ENCODE measurements at places on chromosomes 16 and 17. TPM values are rescaled to one million over a fixed set of nuclear protein-coding genes. Genes with fewer than 3 reads are reported as not detected.
A peak's percentile ranks its signal among the peaks of the same experiment; 100 is the strongest.

DNA sequence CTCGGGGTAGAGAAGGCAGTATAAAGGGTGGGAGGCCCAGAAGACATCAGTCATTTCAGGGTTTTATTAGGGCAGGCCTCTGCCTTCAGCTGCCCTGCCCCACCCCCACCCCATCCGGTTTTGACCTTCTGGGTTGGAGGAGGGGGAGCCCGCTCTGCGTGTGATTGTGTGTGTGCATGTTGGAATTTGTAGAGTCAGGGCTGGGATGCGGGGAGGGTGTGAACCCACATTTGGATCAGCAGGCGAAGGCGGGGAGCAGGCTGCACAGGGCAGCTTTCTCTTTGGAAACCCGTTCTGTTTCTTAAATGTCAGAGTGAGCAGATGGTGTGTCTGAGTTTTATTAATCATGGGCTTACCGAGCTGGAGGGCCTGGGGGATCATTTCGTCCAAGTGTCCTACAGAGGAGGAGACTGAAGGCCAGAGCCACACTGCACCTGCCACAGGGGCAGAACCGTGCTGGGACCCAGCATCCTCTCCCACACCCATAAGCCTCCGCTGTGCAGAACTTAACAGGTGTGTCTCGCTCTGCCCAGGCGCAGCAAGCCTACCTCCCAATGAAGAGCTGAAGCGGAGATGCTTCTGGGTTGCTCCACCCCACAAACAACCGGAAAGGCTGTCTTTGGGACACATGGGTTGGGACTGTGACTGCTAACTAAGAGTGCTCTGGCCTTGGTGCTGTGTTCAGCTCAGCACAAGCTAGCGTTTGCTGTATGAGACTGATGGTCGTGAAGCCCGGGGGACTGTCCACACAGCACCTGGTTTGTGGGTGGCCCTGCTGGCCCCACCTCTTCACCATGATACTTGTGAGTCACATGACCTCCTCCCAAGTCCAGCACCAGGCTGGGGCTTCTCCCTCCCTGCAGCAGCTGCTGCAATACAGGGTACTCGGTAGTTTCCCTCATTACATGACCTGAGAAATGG lies 70.9 kb upstream of the GSE1 start:
- H3K27ac ChIP-seq: no peak overlapping the region
- H3K36me3 ChIP-seq: no peaks in the 10 kb centered on the region
- DNase-seq: no peak
- H3K4me1 ChIP-seq: no peaks in the 10 kb centered on the region
- no peaks in the 10 kb centered on the region for H3K27me3 ChIP-seq
- no peak overlapping the region for H3K4me3 ChIP-seq

- peak overlapping the region; percentile 16 for H3K4me3 ChIP-seq
- H3K27me3 ChIP-seq: no peaks in the 10 kb centered on the region
- H3K27ac ChIP-seq: peak overlapping the region; percentile 99
- no peak for DNase-seq
Measured at GRCh38 chr17:68377771-68378267, 79.5 kb downstream of the WIPI1 start.

- H3K27ac ChIP-seq: no peak overlapping the region
Measured at GRCh38 chr17:43699438-43699756, 37.7 kb upstream of the MEOX1 start.

GRB2 gene
- total RNA-seq: 72.4 TPM

DNA sequence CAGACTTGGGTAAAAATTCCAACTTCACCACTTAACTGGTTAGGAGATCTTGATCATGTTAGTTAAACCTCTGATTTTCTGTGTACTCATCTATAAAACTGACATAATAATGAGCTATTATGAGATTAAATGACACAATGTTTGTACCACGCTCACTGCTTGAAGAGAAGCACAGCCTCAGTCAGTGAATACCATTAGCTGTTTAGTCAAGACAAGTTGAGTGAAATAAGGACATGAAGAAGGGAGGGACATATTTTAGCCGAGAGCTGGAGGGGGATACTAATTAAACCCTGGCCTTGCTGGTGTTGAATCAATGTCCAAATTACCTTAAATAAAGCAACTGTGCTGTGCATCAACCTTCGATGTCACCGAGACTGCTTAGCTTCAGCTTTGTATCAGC lies 105.1 kb upstream of the TOX3 start:
- DNase-seq: no peak
- H3K4me3 ChIP-seq: no peak overlapping the region
- no peaks in the 10 kb centered on the region for H3K27me3 ChIP-seq
- H3K36me3 ChIP-seq: no peaks in the 10 kb centered on the region
- H3K27ac ChIP-seq: no peak overlapping the region

DNA sequence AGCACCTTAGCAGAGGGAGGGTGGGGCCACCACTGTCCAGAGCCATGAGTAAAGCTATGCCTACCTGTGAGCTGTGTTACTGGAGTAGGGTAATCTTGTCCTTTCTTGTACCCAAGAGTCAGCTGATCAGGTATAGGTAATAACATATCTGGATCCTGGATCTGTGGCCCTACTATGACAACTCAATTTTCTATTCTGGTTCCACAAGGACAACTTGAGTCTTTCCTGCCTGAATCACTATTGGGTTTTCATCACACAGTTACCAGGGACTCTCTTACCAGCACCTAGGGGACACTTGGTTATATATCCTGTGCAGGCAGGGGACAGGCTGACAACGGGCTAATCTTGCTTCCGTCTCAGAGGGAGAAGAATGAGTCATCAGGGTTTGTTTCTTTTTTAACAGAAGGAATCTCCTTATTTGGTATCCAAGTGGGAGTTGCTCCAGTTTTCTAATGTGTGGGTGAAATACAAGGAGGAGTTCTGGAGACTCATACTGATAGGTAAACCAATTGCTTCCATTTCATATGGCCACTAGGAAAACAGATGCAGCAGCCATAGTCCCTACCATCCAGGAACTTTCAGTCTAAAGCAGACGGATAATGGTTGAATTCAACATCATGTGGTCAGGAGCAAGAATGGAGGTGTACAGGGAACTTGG lies 6.8 kb downstream of the ZNF267 start:
- H3K27me3 ChIP-seq: no peaks in the 10 kb centered on the region
- no peak for DNase-seq
- H3K4me3 ChIP-seq: no peak overlapping the region

LPO gene
- total RNA-seq: 0.29 TPM

- H3K36me3 ChIP-seq: no peaks in the 10 kb centered on the region
- H3K4me1 ChIP-seq: no peaks in the 10 kb centered on the region
- no peak overlapping the region for H3K27ac ChIP-seq
- no peak for DNase-seq
- H3K4me3 ChIP-seq: no peak overlapping the region
- H3K27me3 ChIP-seq: no peaks in the 10 kb centered on the region
Measured at GRCh38 chr16:27410761-27411160, 8.8 kb downstream of the IL21R start.

SKAP1 gene
- 1.1 TPM for total RNA-seq

GPR142 gene
- not detected for total RNA-seq

DNA sequence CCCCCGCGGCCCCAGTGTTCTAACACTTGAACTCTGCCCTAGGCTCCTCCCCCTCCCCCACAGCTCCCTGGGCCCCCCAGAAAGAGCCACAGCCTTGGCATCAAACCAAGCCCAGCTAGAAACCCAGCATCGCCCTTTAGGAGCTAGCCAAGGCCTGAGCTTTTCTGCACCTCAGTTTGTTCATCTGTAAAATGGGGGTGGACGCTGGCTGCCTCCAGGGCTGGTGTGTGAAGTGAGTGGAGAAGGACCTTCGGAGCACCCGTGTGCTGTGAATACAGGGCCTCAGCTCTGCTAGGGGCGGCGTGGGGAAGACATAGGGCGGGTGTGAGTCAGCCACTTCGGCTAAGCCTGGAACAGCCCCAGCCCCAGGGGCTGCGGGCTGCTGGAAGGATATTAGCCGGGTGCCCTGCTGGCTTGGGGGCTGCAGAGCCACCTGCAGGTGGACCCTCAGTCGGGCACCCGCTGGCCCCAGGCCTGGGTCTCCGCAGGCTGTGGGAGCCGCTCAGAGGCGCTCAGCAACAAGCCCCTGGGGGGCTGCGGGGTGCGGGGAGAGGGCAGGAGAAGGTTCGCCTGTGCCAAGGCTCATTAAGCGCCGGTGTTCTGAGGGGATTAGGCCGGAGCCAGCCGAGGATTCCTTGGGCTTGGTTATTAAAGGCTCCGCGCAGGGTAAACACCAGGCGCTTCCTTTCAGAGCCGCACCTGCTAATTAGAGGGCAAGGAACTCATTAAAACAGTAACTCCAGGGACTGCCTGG lies 217.0 kb upstream of the CIBAR2 start:
- H3K27me3 ChIP-seq: no peaks in the 10 kb centered on the region
- no peak for DNase-seq
- peak overlapping the region; percentile 48 for H3K27ac ChIP-seq

GRCh38 chr17:41710472-41711090 lies 1.6 kb upstream of the GAST start:
- no peaks in the 10 kb centered on the region for H3K36me3 ChIP-seq
- no peak for DNase-seq
- H3K27ac ChIP-seq: no peak overlapping the region

- H3K27ac ChIP-seq: no peak overlapping the region
- H3K36me3 ChIP-seq: no peaks in the 10 kb centered on the region
- H3K27me3 ChIP-seq: no peaks in the 10 kb centered on the region
- H3K4me3 ChIP-seq: no peak overlapping the region
- no peaks in the 10 kb centered on the region for H3K4me1 ChIP-seq
Measured at GRCh38 chr16:24253192-24253591, 2.9 kb upstream of the CACNG3 start.

DNA sequence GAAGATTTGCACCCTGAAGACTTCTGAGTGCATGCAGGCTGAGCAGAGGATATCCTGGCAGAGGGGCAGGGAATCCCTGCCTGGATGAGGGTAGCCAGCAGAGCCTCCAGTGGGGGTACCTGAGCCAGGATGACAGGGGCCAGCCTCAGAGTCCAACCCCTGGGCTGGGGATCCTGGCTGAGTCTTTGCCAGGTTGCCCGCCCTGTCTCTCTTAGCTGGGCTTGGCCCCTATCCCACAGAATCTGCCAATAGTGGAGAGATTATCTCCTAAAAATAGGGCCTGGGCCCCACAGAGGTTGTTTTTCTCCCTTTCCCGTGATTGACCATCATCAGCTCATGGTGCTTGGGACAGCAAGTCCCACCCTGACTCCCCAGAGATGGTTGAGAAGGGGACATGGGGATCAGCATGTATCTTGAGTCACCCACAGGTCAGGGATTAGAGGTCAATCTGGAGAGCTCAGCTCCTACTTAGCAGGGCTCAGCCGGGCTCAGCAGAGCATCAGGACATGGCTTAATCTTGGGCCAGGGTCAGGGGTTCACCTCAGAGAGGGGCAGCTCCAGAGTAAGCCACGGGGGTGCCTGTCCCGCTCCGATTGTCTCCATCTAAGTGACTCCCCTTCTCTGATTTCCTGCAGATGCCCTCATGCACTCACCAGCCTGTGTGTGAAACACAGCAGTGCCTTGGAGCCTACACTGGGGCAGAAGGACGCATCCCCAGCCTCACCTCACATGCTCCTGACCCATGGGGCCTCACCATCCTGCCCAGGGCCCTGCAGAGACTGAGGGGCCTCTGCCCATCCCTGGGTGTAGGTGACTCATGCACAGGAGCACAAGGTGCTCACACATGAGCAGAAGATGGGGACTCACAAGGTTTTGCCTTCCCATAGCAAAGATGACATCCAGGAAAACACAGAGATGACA lies 11.5 kb downstream of the CDH16 start:
- no peak for DNase-seq
- H3K4me3 ChIP-seq: no peak overlapping the region
- H3K4me1 ChIP-seq: no peaks in the 10 kb centered on the region
- no peaks in the 10 kb centered on the region for H3K36me3 ChIP-seq
- peak overlapping the region; percentile 48 for H3K27ac ChIP-seq

MAP2K6 gene
- total RNA-seq: 10.9 TPM

- H3K27ac ChIP-seq: peak overlapping the region; percentile 83
- H3K36me3 ChIP-seq: no peaks in the 10 kb centered on the region
- H3K27me3 ChIP-seq: no peaks in the 10 kb centered on the region
- H3K4me3 ChIP-seq: peak overlapping the region; percentile 33
Measured at GRCh38 chr16:4053301-4053845, 62.9 kb downstream of the ADCY9 start.

DNA sequence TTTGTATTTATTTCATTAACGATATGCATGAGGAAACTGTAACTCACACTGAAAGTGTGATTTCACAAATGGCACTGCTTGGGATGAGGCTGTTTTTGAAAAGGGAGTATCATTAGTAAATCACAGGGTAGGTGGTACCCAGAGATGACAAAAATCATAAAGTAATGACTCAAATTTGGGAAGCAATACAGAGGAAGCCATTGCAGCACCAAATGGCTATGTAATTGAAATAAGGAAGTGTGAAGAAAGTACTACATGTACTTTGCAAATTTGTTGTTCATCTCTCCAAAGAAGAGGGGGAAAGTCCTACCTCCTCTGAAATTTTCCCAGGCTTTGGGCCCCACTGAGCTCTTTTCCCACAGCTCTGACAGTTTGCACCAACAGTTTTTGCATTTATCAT lies 12.3 kb upstream of the ABCC12 start:
- H3K36me3 ChIP-seq: no peaks in the 10 kb centered on the region
- H3K4me1 ChIP-seq: no peaks in the 10 kb centered on the region
- H3K27me3 ChIP-seq: no peaks in the 10 kb centered on the region
- no peak for DNase-seq

ABCC12 gene
- total RNA-seq: not detected

DNA sequence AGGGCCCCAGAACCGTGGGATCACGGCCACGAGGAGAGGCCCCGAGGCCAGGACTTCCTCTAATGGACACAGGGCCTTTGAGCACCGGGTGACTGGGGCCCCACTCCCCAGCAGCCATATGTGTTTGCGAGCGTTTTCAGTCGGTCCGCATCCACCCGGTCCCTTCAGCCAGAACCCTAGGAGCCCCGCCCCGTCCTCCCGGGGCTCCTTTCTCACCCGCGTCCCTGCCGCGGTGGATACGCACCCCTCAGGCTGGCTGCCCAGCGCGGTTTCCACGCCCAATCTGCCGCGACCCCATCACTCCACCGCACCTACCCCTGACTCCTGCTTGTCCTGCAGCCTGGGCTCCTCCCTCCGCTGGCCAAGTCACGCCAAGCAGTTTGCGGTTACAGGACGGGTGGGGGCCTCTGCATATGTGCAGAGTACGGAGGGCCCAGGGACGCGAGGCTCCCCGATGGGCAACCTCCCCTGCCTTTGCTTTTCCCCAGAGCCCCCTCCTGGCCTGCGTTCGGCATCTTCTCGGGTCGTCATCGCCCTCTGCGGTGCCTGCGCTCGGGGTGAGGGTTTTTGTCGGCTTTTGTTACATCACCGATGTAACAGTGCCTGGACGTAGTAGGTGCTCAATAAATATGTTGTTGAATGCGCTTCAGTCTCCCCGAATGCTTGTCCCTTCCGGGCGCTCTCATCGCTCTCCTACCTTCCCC lies 1.0 kb upstream of the TTYH2 start:
- DNase-seq: no peak
- no peaks in the 10 kb centered on the region for H3K36me3 ChIP-seq
- peak overlapping the region; percentile 78 for H3K27ac ChIP-seq
- H3K4me3 ChIP-seq: peak overlapping the region; percentile 75
- H3K27me3 ChIP-seq: no peaks in the 10 kb centered on the region
- peaks cover 17% of the 10 kb centered on the region for H3K4me1 ChIP-seq

- DNase-seq: no peak
- no peaks in the 10 kb centered on the region for H3K27me3 ChIP-seq
- no peak overlapping the region for H3K27ac ChIP-seq
Measured at GRCh38 chr16:3358871-3359270, 3.2 kb downstream of the OR2C1 start.

- peak within 1 kb of the TSS; percentile 91 for H3K27ac ChIP-seq
- H3K4me3 ChIP-seq: peak within 1 kb of the TSS; percentile 84
- H3K27me3 ChIP-seq: no peaks in the 10 kb centered on the region
- DNase-seq: peak; percentile 76
- peaks cover 14% of the 10 kb centered on the region for H3K4me1 ChIP-seq
Measured at GRCh38 chr16:30948667-30949649, at the start of gene ORAI3. Gene ORAI3, plus strand, starts transcription at chr16:30949068. Its CDS starts 222 bp downstream, at chr16:30949290.

Measured in breast epithelium (tissue), 4 donors.